ENCODE measurements at places on chromosomes 7 and 10.

GRCh38 chr7:43756368-43757072, 2.0 kb upstream of the BLVRA start:
- DNase-seq: no peak

- no peak for DNase-seq
These were observed 30.1 kb downstream of the KCND2 start for GRCh38 chr7:120303105-120303504.

DNA sequence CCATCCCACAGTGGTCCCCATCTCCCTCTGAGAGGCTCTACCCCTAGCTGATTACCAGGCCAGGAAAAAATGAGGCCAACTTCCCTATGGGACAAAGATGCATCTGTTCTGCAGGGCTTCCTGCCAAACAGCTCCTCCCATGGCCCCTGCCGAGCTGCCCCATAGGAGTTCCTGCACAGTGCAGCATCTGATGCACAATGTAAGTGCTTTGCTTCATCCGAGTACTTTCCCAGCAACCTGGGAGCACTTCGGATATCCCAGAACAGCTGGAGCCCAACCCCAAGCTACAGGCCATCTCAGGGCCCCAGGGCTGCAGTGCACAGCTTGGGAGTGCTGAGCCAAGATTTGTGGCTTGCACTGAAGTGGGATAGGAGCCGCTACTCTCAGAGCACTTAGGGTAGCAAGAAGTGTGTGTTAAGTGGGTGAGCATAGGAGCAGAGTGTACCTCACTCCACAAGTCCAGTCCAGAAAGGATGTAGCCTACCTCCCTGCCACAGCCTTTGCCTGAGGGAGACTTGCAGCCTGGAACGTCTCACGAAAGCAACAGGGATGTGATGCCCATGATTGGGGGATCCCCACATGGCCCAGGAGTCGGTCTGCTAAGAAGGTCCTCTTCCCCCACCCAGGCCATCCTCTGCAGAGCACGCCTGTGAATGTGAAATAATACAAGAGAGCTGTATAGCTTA, 209.6 kb upstream of the VWC2 start:
- no peak for DNase-seq

GRCh38 chr10:50972591-50972990, 87.2 kb upstream of the A1CF start:
- DNase-seq: no peak

DNA sequence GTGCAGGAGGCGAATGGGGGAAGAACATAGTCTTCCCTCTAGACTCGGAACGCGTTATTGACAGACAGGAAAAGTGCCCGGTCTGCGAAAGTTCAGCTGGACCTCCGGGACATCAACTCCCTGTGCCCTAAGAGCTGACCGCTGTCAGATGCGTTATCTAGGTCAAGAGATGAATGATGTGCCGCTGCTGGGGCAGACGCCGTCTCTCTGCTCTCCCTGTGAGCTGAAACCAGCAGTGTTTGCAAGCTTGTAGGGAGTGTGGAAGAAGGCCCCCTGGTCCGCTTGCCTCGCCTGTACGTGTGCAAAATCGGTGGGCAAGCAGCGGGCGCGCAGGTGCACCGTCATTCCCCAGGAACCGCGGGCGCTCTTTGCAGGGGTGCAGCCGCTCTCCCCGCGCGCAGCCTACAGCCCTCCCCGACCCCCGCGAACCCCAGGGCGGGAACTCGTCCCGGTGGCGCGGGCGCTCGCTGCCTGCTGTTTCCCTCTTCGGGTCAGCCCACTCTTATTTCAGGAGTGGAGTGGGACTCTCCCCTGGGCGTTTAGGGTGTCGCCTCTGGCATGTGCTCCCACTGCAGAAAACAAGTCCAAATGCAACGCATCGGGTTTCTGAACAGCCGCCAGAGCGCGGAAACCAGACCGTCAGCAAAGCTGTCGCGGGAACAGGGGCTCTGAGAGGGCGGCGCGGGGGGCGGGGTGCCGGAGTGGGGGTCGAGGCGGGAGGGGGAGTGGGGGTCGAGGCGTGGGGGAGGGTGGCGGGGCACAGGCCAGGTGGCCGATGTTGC, 1.8 kb upstream of the PFKFB3 start:
- peak; percentile 77 for DNase-seq

- DNase-seq: peak; percentile 61
These were observed 8.2 kb upstream of the NKX6-2 start for GRCh38 chr10:132793871-132794849.

DNA sequence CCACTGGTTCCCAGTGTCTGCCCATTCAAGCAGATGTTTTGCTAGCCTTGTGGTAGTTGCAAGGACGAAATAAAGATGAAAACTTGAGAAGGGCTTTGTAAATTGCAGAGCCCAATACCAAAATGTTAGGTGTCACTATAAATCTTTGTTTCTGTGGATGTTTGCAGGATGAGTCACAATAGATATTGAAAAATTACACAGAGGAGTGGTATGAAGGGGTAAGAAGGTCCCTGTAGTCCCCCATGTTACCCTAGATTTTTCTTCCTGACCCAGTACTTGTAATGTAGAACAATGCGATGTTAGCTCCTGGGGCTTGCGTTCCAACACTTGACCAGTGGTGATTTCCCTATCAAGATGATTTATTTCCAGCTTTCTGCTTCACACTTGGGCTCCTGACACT, 102.6 kb upstream of the LYZL1 start:
- no peak for DNase-seq

GRCh38 chr7:100890653-100891567, 1.4 kb upstream of the UFSP1 start:
- DNase-seq: peak; percentile 35

DNA sequence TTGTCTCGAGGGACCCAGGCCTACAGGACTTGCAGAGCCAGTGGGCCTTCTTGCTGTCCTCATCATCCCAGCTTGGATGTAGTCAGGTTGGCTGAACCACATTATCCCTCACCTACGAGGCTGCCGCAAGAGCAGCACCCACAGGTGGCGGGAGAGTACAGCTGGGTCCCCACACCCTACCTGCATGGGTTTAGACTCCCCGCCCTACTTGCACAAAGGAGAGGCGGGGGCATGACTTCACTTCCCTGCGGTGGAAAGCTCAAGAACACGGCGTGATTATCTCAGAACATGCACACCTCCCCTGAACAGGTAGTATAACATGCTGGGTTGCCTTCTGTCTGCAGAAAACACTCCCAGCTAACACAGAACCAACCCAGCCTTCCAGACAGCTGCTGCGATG, 57.5 kb downstream of the CTBP2 start:
- DNase-seq: no peak

- DNase-seq: peak; percentile 83
These were observed 21.0 kb downstream of the UPP1 start for GRCh38 chr7:48109848-48110663.

- peak; percentile 53 for DNase-seq
These were observed 22.2 kb upstream of the EXOC4 start for GRCh38 chr7:133230591-133231194.

DNA sequence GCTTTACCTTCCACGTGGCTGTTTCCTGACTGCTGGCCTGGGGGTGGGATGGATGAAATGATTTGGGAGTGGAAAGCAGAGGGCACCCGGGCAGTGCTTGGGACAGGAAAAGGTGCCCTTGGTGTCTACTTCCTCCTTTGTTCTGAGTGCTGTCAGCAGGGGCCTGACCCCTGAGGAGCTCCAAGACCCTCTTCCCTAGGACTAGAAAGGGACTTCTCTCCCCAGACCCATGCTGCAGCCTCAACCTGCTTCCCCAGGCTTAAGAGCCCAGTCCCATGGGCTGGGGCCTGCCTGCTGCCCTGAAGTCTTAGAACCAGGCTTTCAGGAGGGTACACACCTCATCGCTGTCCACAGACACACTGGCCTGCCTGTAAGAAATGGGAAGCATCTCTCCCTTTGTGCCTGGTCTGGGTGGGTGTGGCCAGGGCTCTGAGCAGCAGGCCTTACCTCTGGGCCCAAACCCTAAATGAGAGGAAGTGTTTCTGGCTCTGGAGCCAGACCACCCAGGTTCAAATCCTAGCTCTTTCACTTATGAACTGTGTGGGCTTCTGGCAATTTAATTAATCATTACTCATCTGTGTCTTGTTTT, 12.9 kb downstream of the CDH23 start:
- no peak for DNase-seq

DNA sequence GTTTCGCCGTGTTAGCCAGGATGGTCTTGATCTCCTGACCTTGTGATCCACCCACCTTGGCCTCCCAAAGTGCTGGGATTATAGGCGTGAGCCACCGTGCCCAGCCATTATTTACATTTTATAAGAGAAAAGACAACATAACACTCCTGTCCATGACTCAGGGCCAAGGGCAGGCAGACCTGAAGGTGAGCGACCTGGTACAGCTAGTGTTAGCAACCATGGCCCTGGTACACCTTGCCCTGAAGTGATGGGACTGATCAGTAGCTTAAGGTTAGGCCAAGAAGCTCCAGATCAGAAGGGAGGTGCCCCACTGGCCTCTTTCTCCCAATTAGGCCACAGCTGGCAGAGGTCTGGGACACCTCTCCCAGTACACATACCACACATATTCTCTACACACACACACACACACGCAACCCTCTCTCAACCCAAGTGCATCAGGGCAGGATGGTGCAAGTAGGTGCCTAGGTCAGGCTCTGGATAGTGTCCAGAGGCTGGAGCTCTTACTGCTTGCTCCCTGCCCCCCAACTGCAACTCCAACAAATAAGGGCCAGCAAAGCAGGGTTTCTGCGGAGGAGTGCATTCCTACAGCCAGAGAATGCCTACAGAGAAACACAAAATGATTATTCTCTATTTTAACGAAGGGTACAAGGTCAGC, 43.8 kb downstream of the DPCD start:
- no peak for DNase-seq

DNA sequence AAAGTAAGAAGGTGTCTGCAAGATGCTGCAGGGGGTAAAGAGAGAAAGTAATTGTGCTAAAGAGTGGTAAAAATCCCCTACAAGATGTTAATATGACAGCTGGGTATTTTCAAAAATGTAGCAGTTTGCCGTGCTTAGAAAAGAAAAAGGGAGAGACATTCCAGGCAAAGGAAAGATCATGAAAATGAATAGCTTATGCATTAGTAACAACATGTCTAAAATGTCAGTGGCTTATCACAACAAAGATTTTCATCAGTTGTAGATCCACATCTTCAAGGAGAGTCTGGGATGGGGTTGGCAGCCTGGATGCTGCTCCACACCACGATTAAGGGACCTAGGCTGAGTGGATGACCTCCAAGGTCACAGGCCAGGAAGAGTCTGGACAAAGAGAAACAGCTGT, 920.9 kb downstream of the GRID1 start:
- no peak for DNase-seq

DNA sequence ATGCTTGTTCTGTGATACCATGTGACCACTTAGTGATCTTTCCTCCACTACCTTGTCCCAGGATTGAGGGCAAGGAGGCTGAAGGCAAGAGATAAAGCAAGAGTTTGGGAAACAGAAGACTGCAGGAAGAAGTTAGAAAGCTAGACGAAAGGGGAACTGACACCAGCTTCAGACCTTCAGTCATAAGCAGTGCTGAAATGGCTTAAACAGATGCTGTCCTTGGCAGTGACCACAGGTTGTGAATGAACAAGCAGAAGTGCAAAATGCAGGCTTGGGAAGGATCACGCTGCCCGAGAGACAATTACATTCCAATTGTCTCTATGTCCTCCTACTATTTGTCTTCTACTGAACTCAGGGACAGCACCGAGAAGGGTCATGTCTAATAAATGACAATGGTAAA, 704.9 kb upstream of the AUTS2 start:
- DNase-seq: no peak

- DNase-seq: no peak
These were observed 209.0 kb upstream of the NPVF start for GRCh38 chr7:25437308-25437707.

- DNase-seq: peak; percentile 62
These were observed 69.1 kb downstream of the ZMIZ1 start for GRCh38 chr10:79137826-79138225.

- DNase-seq: no peak
These were observed 19.1 kb upstream of the OTUD1 start for GRCh38 chr10:23419655-23420329.

All from nephron progenitor cell (in vitro differentiated cells).